ENCODE measurements at places on chromosomes 1 and 21.

DNA sequence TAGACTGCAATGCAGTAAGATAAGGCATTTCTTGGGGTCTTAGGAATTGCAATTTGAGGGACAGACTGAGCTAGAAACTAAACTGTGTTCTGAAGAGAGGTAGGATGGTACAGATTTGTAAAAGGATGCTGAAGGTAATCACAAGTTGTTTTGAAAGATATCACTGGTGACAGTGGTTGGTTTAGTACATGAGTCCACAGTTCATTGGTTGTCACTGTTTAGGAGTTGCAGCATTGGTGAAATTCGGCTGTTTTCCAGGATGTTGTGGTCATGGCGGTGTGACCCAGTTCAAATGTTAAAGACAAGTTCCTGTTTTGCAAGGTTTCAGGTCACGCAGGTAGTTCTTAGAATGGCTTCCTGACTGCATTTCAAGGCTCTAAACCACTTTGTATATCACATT lies 292.8 kb upstream of the B3GALT2 start:
- DNase-seq, result no peak

- DNase-seq, result no peak
These were observed 151.3 kb downstream of the RUNX1 start for GRCh38 chr21:34897828-34898227.

DNA sequence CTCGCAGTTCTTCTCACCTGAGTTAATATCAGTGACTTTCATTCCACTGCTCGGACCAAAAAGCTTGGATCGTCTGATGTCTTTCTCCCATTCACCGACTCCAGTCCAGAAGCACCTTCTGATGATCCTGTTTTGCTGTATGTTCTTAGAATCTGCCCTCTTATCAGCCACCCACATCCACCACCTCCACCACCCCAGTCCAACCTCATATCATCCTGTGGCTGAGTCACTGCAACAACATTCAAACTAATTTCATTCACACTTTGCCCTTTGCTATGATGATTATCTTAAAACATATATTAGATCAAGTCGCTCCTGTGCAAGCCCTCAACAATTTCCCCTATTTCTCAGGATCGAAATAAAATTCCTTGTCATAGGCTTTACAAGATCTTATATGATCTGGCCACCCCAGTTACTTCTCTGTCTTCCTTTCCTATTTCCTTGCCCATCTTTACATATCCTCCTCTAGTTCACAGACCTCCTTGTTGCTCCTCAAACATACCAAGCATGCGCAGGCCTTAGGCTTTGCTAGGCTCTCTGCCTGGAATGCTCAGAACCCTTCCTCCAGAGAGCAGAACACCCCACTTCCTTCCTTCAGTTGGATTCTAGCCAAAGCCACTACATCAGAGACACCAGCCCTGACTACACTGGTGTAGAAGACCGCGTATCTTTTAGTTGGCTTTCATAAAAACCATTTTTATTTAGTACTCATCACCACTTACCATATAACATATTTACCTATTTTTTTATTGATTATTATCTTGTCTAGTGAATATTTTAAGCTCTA lies 335.7 kb upstream of the GREM2 start:
- DNase-seq, result no peak

DNA sequence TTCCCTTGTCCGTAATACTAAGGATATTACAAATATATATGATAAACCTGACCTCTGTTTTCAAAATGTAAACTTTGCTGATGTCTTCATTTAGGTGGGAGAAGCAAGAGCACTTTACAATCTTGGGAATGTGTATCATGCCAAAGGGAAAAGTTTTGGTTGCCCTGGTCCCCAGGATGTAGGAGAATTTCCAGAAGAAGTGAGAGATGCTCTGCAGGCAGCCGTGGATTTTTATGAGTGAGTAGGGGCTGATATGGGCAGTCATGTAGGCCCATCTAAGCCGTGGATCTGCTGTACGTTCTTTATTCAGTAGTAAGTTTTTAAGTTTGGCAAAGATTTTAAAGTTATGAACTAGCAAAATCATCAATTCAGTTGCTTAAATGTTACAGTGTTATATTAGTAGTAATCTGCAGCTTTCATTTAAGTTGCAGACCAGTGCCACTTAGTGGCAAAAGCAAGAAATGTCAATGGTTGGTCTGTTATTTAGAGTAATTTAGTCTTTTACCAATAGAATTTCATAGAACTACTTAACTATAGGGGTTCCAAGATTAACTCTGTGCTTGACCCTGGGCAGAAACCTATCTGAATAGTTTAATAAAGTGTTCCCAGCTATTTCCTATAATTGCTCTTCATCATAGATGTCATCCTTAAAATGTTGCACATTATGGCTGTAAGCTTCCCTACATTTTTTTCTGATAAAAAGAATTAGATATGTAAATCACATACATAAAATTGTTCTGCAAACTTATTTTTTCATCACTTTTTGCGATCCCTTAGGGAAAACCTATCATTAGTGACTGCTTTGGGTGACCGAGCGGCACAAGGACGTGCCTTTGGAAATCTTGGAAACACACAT lies 21.3 kb downstream of the GPSM2 start:
- DNase-seq, result peak; percentile 44

DNA sequence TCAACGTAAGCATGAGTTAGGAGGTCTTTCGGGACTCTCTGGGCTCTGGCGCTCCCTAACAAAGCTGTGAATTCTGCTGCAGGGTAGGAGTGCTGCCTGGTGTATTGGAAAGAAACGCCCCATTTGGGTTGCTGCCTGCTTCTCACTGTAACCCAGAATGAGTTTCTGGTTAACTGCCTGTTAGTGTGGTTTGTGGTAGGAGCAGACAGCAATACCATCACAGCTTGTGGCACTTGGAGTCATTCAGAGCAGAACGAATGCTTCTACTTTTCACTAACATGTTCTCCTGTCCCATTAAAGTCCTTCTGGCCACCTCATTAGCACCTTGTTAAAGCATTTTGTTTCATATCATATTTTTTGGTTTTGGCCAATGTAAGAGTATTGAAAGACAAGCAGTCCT lies 18.1 kb downstream of the MAP3K7CL start:
- DNase-seq, result no peak

GRCh38 chr1:11559591-11559970 lies 80.6 kb downstream of the DISP3 start:
- DNase-seq, result no peak

- DNase-seq, result no peak
These were observed 32.0 kb upstream of the PRDX6 start for GRCh38 chr1:173445164-173445563.

DNA sequence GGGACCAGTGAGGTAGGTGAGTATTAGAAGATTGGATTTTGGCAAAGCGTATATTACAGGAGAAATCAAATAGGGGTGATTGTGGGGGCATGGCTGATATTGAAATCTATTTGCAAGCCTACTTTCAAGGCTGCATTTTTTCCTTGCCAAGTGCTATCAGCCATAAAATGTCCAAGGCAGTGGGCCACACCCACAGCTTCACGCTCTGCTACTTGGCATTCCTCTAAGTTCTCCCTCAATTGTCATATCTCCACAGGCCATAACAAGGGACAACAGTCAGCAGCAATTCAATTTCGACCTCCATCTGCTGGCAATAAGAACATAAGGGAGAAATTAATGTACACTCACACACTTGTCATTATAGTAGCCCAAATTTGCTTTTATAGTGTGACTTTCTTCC lies 667.1 kb upstream of the PKN2 start:
- no peak for DNase-seq

DNA sequence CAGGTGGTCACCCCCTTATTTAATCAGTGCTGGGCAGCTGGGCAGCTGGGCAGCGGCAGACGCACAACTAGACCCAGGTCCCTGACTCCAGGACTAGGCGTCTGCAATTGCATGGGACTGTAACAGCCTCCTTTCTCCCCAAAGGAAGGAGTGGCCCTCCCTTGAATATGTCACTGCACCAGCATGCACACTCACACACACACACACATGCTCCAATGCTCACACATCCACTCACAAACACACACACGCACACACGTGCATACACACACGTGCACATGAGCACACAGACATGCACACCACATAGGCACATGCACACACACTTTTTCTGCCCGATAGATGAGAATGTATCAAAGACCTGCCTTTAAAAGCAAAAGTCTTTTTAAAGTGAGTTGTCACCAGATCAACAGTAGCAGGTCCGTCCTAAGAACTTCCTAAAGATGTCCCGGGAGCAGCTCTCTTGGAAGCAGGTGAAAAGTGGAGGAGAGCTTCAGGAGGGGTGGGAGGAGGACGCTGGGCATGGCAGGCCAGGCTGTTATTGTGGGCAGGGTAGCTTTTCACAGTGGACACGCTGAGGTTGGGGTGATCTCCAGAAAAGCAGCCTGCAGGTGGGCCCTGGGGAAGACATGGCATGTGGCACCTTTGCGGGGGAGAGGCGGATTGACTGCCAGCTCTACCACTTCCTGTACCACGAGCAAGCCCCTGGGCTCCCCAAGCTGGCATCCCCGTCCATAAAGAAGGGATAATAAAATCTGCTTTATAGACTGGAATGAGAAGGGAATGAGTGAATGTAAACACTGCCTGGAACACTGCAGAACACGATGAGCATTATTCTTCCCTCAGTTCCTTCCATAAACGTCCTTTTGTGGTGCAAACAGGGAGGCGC lies 1.7 kb downstream of the PDE9A start:
- DNase-seq, result no peak

DNA sequence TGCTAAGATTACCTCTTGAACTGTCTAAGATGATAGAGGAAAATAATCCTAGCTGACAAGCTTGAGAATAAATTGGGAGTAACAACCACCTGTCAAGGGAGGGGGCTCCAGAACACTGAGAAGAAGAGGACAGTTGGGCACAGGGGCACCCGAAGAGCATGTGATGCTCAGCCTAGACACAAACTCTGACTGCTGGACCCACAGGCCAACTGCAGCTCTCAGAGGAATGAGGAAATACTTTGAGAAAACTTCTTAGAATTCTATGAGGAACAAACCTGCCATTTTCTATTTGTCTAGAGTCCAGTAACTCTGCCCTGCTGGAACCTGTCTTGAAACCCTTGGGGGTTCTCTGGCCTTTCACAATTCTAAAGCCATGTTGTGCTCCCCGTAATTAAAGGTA lies 124.1 kb upstream of the KCNK2 start:
- DNase-seq, result no peak

DNA sequence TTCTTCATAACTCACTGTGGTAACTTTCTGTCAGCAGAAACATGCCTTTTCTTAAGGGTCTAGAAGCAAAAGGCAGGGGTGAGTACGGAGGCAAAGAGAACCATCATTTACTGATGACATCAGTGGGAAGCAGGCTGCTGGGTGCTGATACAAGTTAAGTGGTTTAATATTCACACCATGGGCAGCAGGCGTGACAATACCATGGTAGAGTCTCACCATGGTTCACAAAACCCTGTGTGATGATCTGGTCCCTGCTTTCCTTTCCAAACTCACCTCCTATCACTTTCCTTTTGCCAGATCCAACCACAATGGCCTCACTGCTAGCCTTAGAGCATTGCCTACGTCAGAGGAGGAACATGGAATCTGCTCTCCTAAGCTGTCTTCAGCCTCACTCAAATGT lies 8.7 kb downstream of the MAB21L3 start:
- DNase-seq, result no peak

DNA sequence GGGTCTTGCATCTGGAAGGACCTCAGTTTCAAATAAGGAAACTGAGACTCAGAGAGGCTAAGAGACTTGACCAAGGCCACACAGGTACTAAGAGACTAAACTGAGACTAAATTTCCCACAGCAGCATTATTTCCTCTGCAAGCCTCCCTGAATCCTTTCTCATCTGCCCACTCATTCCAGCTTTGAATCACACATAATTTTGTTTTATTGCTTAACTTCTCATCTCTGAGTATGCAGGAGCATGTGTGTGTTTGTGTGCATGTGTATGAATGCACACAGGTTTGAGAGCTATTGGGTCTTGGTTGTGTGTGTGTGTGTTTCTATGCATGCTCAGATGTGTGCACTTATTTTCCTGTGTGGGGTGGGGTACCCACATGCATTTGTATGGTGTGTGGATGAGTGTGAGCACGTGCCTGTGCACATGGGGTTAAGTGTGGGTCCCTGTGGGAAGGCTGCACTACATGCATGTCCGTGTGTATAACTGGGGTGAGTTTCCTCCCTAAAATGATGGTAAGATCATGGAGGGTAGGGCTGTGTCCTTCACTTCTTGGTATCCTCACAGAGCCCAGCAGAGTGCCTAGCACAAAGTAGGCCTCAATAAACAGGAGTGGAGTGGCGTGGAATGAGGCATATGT lies 74.4 kb upstream of the ZC3H12A start:
- DNase-seq, result no peak

DNA sequence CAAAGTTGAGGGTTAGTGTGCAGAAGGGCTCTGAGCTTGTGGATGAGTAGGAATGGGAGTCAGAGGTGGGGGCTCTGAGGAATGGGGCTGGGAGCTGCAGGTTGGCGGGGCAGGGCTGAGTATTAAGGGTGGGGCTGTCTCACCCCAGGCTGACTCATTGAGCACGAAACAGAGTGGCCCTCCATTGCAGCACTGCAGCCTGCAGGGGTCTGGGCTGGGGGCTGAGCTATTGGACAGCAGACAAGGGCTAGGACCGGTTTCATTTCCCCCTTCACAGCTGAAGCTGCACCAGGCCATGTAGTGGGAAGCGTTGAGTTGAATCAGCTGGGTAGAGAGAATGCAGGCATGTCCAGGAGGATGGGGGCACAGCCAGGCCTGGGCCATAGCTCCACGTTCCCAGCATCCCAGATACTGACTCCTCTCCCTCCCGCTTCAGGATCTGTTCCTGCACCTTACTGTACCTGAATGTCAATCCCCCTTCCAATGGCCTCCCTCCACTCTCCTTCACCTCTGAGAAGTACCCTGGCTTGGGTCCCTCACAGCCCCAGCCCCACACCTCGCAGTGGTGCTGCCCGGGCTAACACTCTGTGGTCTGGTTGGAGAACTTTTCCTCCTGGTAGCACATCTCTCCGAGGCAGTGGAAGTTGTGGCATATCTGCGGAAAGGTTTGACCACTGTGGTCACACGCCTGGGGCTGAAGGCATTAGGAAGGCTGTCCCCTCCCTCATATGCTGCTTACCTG lies 4.4 kb upstream of the INPP5B start:
- DNase-seq, result no peak

GRCh38 chr1:61227857-61228550 lies 145.6 kb downstream of the NFIA start:
- DNase-seq, result peak; percentile 67

- DNase-seq, result no peak
These were observed 21.6 kb downstream of the C2CD2 start for GRCh38 chr21:41932191-41932575.

DNA sequence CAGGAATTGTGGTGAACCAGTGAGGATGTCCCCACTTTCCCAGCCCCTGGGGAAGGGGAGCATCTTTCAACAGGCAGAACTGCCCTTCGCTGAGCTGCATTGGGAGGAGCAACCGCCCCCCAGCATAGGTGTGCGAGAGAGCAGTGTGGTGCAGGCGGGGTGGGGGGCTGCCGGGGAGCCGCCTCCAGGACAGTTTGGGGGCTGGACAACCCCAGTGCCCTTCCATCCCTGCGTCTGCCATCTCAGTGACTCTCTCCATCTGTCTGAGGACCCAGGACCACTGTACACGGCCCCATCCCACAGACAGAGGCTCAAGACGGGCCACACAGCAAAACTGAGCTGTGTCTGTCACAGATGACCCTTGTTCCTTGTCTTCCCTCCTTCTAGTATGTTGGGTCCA lies 14.2 kb downstream of the PODN start:
- no peak for DNase-seq

GRCh38 chr1:36638268-36638667 lies 155.6 kb upstream of the CSF3R start:
- DNase-seq, result no peak

GRCh38 chr1:181669246-181669645 lies 185.9 kb downstream of the CACNA1E start:
- DNase-seq, result no peak

- DNase-seq, result no peak
These were observed 1.2 kb downstream of the HHIPL2 start for GRCh38 chr1:222546548-222547259.

GRCh38 chr21:18460979-18461378 lies 57.4 kb upstream of the TMPRSS15 start:
- DNase-seq, result no peak
